Urinary bladder (tissue), 4 donors: ENCODE measurements at places on chromosomes 5 and 9. TPM values are rescaled to one million over a fixed set of nuclear protein-coding genes. Genes with fewer than 3 reads are reported as not detected.

The UAP1L1 gene
- 4.0 TPM for total RNA-seq

The THBS4 gene
- 3.9 TPM for total RNA-seq

DNA sequence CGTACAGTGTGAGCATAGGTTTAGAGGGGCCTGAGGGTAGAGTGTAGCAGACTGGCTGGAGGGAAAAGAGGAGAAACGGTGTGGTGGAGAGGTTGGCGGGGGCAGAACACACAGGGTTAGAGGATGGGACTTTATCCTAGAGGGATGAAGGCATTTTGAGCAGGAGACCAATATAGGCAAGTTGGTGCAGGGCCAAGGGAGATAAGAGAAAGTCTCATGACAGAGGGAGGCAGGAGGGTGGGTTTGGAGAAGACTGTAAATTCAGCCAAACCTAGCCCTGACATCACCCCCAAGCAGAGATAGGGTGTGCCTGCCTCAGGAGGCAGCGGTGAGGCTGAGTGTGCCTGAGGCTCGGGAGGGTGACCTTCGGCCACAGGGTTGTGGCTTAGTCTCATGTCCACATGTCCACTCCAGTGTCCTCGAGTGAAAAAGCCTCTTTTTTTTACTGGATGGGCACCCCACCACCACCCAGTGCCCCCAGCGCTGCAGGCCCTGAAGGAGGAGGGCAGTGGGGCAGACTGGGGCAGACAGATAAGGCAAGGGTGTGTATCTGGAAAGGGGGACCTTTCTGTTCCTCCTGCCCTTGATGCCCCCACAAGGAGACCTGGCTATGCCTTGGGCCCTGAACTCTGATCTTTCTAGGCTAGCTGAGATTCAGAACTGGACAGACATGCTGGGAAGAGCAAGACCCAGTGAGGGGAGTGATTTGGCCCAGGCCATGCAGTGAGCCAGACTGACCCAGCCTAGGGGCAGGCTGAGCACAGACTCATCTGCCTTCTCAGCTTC is 108.7 kb downstream of the RGS3 start:
- no peak for DNase-seq

GRCh38 chr9:78932849-78933627 is 636.1 kb downstream of the PSAT1 start:
- no peak for DNase-seq

GRCh38 chr5:60362158-60362557 is 337.8 kb downstream of the DEPDC1B start:
- no peak for DNase-seq

GRCh38 chr5:11150976-11151375 is 389.9 kb upstream of the DAP start:
- DNase-seq: no peak

DNA sequence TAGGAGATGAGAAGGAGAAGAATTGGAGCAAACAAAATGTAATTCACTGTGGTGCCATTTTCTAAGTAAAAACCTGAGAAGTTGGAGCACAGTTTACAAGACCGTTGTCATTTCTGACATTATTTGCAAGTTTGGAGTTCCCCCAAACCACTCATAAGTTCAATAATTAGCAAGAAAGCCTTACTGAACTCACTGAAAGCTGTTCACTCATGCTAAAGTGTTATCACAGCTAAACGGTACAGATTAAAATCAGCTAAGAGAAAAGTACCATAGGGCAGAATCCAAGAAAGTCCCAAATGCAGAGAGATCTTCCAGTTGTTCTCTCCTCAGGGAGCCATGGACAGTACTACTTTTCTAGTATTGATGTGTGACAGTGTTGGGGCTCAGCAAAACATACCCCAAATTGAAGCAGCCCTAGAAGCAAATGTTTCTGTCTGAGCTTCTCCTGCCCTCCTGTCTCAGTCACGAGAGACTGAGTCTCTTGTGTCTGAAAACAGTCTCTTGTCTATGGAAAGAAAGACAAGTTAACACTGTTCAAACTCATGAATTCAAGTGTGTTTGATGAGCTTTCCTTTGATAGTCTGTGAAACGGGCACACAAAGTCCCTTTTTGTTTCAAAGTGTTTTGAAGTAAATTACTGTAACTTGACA is 221.2 kb downstream of the GABRG2 start:
- no peak for DNase-seq

GRCh38 chr9:109238125-109238524 is 71.1 kb upstream of the FRRS1L start:
- DNase-seq: no peak

DNA sequence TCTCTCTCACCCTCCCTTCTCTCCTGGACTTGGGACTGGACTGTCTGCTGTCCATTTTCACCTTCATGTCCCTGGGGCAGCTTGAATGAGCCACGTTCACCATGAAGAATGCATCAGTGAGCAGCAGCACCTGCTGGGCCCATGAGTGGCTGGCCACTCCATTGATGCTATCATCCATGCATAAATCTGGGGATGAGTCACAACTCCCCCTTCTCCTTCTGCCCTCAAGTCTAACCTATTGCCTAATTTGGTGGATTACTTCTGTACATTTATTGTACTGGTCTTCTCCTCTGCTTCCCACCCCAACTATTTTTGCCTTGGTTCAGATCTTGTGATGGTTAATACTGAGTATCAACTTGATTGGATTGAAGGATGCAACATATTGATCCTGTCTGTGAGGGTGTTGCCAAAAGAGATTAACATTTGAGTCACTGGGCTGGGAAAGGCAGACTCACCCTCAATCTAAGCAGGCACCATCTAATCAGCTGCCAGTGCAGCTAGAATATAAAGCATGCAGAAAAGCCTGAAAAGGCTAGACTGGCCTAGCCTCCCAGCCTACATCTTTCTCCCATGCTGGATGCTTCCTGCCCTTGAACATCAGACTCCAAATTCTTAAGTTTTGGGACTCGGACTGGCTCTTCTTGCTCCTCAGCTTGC is 46.7 kb downstream of the GDNF start:
- no peak for DNase-seq

- no peak for DNase-seq
Observed at GRCh38 chr5:1662559-1663085, 137.0 kb downstream of the MRPL36 start.

The NTRK2 gene
- total RNA-seq: 56.7 TPM

The SHISAL2B gene
- total RNA-seq: not detected

- DNase-seq: no peak
Observed at GRCh38 chr5:172494630-172495505, 40.5 kb upstream of the SH3PXD2B start.

The ADAMTSL2 gene
- total RNA-seq: 2.2 TPM

DNA sequence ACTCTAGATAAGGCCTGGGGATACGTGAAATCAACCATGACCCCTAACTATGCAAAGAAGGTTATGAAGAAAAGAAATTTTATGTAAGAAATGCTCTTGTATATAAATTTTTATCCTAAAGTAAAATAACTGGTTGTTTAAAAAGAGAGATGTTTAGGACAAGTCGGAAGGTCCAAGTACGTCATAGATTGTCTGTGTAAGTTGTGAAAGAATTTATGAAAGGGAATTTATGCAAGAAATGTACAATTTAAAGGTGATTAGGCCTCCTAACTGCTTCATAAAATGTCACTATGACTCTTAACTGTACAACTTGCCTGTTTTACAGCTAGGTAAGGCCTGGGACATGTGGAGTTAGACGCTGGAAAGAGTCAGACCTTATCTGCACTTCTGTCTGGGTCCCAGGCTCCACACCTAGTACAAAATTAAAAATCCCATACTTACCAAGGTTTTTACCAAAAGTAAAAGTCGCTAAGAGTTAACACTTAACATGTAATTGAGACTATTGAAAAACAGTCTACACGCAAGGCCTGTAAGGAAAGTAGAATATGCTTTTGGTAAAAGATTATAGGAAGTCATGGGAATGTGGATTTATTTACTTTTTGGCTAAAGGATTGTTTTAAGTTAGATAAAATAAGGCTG is 77.4 kb downstream of the KIAA0825 start:
- no peak for DNase-seq

- DNase-seq: no peak
Observed at GRCh38 chr5:110836851-110837250, 98.0 kb downstream of the SLC25A46 start.

GRCh38 chr5:121988488-121988887 is 26.7 kb downstream of the SRFBP1 start:
- DNase-seq: no peak

The TRIM36 gene
- total RNA-seq: 1.8 TPM

- DNase-seq: no peak
Observed at GRCh38 chr5:168354397-168354796, 63.0 kb downstream of the WWC1 start.

GRCh38 chr9:108207561-108208165 is 648.1 kb downstream of the ACTL7B start:
- DNase-seq: no peak

GRCh38 chr5:132342291-132343180 is 27.0 kb upstream of the SLC22A5 start:
- DNase-seq: no peak
